ENCODE measurements at places on chromosomes 13 and 19.
A peak's percentile ranks its signal among the peaks of the same experiment; 100 is the strongest.

- DNase-seq: no peak
Measured at GRCh38 chr13:28626266-28626665, 32.7 kb upstream of the POMP start.

DNA sequence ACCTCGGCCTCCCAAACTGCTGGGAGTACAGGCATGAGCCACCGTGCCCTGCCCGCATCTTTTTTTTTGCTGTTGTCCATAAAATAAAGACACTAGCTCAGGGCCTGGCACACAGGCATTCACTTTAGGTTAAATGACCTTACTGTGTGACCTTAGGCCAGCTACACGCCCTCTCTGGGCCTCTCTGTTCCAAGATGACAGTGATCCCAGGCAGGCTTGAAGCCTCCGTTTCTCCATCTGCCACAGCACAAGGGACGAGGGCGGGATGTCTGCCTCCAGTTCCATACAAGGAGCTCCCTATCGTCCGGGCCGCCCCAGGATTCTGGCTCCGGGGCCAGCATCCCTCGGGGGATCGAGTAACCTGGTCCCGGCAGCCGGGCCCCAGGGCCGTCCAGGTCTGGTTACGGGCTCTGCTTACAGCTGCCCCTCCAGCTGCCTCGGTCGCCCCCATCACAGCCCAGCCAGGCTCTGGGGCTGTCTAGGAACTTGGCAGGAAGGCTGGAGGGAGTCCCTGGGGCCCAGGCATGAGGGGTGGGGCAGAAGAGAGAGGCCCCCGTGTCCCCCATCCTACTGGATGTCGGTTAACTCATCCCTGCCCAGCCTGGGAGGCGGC lies 11.9 kb upstream of the SEMA6B start:
- no peak for DNase-seq

GRCh38 chr19:50795664-50796073 lies 5.5 kb downstream of the ACP4 start:
- DNase-seq: no peak

DNA sequence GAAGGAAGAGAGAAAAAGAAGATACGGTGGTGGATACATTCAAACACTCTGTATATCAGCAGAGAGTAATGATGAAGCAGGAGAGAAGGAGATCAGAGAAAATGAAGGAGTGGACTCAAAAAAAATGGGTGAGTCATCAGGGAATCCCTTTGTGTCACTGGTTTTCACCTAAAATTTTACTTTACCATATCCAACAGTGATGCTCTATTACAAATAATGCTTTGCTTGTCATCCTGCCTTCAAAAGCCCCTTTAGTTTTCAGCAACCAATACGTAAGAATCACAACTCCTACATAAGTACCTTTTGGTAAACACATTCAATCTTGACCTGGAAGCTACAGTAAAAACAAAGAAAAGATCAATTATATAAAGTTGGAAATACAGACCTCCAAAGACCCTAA lies 88.8 kb downstream of the ENOX1 start:
- DNase-seq: no peak

- DNase-seq: no peak
Measured at GRCh38 chr13:65063753-65064152, 2166.4 kb downstream of the PCDH9 start.

GRCh38 chr13:99617474-99618255 lies 116.4 kb downstream of the TM9SF2 start:
- no peak for DNase-seq

DNA sequence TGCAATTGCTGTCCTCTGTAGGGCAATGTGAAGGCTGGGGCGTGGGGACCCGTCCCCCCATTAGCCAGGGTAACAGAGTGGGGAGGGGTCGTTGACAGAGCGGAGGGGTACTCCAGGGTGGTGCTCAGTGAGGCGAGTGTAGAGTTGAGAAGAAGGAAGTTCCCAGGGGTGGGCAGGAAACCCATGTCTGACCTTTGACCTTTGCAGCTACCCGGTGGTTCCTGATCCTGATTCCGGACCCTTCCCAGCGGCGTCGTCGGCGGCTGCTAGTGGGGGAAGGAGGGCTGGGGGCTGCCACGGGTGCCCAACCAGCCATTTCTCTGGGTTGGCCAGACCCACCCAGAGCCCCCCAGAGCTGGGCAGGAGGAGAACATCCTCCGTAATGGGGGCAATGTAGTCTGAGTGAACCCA lies 2.1 kb upstream of the PLVAP start:
- no peak for DNase-seq

GRCh38 chr19:37007587-37008220 lies 70.5 kb upstream of the ZNF420 start:
- peak; percentile 75 for DNase-seq

DNA sequence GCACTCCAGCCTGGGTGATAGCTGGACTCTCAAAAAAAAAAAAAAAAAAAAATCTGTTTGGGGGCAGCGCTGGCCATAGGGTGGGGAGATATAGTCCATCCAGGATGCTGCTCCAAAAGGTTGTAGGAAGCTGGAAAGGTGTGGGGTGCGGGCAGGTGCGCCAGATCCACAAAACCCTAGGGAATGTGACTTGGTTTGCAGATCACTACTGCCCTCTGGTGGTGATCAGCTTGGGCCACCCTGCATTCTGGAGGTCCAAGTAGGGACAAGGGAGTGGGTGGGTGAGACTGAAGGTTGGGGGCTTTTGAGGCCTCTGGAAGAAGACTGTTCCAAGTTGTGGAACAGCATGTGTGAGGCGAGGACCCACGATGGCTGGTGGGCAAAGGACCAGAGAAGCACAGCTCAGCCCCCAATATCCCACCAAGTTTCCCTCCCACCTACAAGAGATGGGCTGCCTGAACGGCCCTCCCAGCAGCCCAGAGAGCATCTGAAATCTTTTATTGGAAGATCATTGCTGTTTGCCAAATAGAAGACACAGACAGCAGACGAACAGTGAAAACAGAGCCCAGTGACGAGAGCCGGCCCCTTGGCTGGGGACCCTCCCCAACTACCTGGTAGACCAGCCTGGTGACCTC lies 10.4 kb upstream of the TYK2 start:
- peak; percentile 60 for DNase-seq

GRCh38 chr13:93700115-93700514 lies 473.5 kb downstream of the GPC6 start:
- DNase-seq: no peak

DNA sequence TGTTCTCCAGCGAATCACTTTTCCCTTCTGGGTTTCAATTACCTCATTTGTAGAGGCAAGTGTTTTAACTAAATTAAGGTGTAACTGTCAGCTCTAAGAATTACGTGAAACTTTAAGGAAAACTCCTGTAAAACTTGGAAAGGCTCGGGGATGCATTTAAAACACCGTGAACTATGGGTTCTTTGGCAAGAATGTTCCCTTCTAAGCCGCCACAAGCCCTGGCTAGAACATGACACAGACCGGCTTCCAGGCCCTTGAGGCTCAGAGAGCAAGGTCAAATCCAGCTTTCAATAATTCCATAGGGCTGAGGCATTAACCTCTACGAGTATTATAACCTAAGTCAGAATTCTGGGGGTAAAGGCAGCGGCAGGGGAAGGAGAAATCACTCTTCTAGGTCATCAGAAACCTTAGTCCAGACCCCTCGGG lies 685 bp downstream of the VWA8 start:
- no peak for DNase-seq

DNA sequence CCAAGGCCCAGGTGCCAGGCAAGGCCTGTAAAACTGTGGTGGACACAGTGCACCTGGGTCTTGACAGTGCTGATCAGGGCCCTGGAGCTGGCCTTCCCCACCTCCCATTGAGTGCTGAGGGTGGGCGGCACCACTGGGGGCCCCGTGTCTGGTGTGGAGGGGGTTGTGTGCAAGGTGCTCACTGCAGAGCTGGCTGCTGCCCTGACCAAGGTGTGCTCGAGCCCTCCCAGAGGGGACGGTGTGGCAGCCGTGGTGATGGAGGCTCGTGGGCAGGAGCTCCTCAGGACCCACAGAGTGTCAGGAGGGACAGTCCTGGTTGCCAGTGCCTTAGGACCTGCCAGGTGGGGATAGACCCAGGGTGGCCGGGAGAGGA lies 23.0 kb downstream of the ATP4B start:
- no peak for DNase-seq
